Stomach (tissue), 19 donors: ENCODE measurements at places on chromosomes 4 and X. TPM values are rescaled to one million over a fixed set of nuclear protein-coding genes. Genes with fewer than 3 reads are reported as not detected.

The TEX11 gene
- not detected for total RNA-seq

The TMEM47 gene
- total RNA-seq = 39.7 TPM

The GAB1 gene
- total RNA-seq = 25.1 TPM

DNA sequence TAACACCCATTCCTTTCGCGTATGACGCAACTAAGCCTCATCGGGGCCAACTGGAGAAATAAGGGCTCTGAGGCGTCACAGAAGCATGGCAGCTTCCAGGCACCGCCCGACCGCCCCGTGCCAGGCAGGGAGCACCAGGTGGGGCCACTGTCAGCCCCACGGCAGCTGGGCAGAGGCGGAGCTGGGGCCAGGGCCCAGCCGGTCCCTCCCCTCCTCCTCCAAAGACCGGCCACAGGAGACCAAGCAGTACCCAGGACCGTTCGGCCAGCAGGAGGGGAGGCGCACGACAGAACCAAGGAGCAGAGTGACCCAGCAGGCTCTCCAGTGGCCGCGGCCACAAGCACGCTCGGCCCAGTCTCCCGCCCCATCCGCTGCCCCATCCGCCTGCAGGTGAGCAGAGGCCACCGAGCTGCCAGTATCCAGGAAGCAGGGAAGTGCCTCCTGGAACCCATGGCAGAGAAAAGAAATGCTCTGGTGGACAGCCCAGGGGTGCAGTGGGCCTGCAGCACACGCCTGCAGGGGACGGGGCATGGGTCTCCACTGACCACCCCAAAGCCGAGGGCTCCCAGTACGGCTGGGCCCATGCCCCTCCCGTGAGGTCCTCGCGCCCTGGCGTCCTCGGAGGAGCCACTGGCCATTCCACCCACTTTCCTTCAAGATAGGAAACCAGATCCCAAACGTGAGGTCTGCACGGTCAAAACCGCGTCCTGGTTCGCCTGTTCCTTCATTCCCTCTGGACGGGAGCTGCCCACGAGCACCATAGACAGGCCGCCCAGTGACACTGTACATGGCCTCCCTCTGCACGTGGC, 9.6 kb downstream of the CTBP1 start:
- DNase-seq = no peak
- peaks cover 49% of the 10 kb centered on the region for H3K4me1 ChIP-seq
- H3K4me3 ChIP-seq = no peak overlapping the region
- H3K27me3 ChIP-seq = no peaks in the 10 kb centered on the region
- peaks cover 76% of the 10 kb centered on the region for H3K36me3 ChIP-seq

GRCh38 chr4:69594382-69594781, 45.1 kb downstream of the UGT2A2 start:
- no peak for DNase-seq
- no peak overlapping the region for H3K27ac ChIP-seq
- H3K27me3 ChIP-seq = no peaks in the 10 kb centered on the region
- no peaks in the 10 kb centered on the region for H3K36me3 ChIP-seq
- no peak overlapping the region for H3K4me3 ChIP-seq

GRCh38 chr4:158484173-158484885, 37.4 kb upstream of the RXFP1 start:
- H3K27me3 ChIP-seq = no peaks in the 10 kb centered on the region
- no peaks in the 10 kb centered on the region for H3K4me1 ChIP-seq
- no peak for DNase-seq
- no peak overlapping the region for H3K27ac ChIP-seq

DNA sequence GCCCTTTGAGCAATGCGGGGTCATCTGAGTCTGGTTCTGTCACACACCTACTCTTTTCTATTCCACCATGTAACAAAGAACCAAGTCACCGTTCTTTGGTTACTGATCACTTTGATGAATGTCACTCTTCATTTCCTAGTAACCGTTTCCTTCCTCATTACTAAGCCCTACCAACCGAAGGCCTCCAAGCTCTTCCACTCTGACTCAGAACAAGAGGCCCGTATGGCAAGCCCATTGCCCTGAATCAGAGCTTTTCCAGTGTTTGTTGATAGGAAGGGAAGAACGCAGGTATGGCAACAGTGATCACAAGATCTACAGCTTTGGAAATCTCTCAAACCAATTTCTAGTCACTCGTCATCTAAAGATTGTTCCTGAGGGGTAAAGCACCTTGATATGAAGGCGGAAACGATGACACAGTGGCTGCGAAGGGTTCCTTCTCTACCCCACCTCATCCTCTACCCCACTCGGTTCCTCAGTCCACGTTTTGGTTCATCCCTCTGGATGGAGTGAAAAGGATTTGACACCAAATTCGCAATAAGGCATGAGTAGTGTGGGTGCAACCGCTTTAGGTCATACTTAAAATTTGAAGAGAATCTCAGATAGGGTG, 28.0 kb upstream of the CD40LG start:
- H3K36me3 ChIP-seq = no peaks in the 10 kb centered on the region
- H3K4me3 ChIP-seq = no peak overlapping the region
- no peaks in the 10 kb centered on the region for H3K27me3 ChIP-seq
- no peaks in the 10 kb centered on the region for H3K4me1 ChIP-seq

DNA sequence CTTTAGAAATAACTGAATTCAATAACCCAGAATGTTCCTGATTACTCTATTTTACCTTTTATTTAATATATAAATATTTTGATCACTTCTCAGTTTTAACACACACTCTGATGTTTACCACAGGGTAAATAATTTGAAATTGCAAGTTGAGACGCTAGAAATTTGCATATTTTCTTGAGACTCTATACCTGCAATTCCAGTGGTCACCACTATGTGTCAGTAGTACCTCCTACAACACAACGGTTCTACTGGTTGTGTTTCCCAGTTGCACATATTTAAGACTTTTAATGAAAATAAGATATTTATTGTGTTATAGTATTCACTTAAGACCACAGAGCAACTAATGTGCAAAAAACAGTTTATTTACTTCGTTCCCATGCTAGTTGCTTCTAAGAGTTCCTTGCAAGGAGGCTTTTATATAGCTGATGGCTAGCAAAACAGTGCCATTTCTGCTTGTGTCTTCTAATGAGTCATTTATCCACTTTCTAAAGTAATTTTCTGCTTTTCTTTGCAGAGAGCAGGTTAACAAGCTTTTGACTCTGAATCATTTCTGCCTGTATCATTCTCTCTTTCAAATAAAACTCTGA, 98.9 kb upstream of the PDLIM3 start:
- peaks cover 6% of the 10 kb centered on the region for H3K4me1 ChIP-seq
- H3K36me3 ChIP-seq = peaks cover 39% of the 10 kb centered on the region
- DNase-seq = no peak
- H3K27ac ChIP-seq = no peak overlapping the region
- no peak overlapping the region for H3K4me3 ChIP-seq
